ENCODE measurements at places on chromosomes 4 and X.

DNA sequence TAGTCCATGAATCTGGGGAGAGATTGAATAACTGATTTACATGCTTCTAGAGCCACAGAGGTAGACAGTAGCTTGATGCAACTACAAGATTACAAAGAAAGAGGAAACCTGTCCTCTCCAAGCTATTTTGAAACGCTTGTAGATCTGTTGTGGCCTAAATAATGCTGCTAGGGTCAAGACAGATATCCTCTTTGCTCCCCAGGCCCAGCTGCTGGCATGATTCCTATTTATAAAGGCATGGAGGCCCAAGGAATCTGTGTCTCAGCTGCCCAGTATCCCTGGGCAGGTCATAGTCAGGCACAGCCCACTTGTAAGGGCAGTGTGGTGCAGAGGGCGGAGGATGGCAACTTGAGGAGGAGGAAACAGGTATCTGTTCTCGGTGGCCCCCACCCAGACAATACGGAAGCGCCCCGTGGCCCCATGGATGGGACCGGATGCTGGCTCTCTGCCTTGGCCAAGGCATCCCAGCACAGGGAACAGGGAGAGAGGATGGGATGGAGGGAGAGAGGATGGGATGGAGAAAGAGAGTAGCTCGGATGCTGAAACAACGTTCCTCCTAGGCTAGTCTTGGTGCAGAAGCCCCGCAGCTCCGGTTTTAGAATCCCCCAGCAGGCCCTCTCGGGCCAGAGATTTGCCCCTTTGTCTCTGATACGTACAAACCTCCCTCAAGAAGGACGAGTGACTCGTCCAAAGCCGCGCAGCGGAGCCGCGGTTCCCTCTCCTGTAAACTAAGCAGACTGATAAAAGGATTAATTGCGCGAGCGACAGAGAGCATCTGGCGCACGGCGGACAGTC lies 767 bp upstream of the SMIM20 start:
- DNase-seq: peak; percentile 5

DNA sequence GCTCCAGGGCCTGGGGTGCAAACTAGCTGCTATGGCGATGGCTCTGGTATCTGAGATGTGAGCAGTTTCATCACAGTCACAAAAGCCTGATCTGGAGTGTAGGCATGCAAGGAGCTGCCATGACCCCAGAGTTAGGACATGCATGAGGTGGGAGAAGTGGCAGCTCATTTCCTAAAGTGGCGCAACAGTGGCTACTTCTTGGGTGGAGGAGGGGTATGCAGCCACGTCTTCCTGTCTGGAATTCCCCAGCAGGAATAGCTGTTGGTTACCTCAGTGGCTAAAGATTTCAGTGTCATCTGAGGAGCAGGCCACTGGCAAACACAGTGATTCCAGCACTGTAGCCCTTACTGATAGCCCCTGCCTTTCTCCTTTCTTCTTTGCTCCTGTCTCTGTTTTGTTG lies 1382.5 kb downstream of the C4orf33 start:
- DNase-seq: no peak

DNA sequence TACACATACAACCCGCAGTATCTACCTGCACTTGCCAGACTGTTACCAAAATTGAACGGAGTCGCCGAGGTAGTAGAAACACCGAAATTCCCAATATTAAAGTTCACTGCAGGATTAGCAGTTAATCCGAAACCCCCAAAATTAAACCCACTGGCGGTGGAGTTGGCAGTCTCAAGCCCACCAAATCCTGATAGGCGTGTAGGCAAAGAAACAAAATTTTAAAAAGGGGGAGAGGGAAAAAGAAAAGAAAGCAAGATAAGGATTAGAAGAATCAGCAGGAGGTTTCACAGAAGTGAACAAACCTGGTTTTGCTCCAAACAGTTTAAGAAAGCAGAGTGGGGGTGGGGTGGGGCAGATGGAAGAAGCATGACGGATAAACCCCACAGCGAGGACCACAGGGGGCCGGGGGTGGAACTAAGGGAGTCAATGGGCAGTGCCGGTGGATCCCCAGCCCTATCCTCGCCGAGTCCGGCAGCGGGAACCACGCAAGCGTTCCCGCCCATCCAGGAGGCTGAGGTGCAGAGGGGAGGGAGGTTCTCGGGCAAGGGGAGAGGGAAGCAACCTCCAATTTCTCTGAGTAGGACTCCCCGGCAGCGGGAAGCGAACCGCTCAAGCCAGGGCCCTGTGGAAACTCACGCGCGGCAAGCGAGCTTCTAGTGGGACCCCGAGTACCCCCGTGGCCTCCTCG lies 599 bp downstream of the NUP54 start:
- DNase-seq: no peak

DNA sequence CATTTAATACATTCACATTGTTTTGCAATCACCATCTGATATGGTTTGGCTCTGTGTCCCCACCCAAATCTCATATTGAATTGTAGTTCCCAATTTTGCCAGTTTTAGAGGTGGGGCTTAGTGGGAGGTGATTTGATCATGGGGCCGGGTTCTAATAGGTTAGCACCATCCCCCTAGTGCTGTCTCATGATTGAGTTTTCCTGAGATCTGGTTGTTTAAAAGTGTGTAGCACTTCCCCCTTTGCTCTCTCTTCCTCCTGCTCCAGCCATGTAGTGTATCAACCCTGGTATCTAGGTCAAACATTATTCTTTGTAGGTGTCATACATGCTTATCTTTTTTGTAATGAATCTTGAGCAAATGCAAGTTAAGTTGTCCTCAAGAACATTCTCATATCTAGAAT lies 83.3 kb upstream of the KIT start:
- DNase-seq: no peak

DNA sequence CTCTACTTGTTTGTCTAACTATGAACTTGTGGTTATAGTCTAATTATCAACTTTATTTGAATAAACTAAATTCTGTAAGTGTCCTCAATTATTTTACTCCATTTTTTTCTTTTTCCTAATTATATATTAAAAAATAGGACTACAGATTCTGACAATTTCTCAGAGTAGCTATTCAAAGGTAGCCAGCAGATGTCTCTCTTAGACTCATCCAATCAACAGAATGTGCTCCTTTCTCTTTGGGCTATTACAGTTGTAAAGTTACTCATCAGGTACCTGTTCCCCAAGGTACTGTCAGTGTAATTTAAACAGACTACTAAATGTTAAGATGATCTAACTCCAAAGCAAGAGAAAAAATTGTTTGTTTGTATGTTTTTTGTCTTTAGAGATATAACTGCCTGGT lies 248.6 kb downstream of the PCDH18 start:
- no peak for DNase-seq

DNA sequence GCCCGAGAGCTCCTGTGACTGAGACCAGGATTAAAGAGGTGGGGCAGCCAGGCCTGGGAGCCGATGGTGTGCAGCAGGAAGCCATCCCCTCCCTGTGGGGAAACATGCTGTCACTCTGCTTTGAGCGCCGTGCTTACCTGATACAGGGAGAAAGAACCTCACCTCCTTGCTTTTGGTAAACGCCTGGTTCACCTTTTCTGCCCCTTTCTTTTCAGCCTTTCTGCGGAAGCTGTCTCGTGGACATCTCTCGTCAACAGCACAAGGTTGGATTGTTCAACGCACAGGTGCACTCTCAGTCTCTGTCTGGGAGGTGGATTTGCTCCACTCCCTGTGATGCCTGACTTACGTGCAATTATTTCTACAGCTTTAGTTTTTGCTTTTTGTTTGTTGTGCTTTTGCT lies 12.0 kb downstream of the ZFYVE28 start:
- DNase-seq: no peak

DNA sequence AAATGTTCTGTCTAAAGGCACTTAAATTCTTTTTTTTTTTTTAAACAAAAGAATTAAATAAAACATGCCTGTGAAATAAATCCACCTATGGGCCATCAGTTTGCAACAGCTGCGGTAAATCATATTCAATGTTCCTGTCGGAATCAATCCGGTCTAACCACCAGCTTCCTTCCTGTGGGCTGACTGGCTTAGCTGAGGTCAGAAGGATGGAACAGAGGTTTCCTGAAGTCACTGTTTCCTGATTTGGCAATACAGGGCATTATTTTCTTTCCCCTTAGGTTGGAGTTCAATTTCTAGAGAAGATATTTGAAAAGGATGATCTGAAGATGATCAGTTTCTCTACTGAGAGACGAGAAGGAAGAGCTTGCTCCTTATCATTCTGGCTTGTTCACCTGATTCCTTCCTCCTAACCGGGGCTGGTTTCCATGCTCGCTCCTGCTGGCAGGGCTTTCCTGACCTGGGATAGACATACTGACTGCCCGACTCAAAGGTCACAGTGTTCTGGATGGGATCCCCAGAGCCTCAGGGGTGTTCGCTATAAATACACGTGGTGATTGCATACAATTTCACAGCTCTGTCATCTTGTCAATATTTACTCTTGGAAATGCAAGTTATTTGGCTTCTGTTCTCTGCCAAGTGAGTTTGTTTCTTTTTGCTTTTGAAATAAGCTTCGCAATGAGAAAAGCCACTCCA lies 21.7 kb downstream of the PDLIM3 start:
- DNase-seq: no peak

GRCh38 chrX:110966839-110967238 lies 129.2 kb upstream of the PAK3 start:
- no peak for DNase-seq

DNA sequence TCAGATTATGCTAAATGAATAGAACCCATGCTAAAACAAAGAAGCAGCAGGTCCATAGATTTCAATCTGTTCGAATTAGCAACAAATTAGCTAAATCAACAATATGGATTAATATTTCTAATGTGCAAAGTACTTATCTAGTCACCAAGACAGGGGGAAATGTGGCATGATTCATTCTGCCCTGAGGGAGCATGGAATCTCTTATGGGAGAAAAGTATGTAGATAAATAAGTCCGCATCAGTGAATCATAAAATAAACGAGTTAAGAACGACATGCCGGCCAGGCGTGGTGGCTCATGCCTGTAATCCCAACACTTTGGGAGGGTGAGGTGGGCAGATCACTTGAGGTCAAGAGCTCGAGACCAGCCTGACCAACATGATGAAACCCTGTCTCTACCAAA lies 102.1 kb downstream of the ANOS1 start:
- DNase-seq: no peak

DNA sequence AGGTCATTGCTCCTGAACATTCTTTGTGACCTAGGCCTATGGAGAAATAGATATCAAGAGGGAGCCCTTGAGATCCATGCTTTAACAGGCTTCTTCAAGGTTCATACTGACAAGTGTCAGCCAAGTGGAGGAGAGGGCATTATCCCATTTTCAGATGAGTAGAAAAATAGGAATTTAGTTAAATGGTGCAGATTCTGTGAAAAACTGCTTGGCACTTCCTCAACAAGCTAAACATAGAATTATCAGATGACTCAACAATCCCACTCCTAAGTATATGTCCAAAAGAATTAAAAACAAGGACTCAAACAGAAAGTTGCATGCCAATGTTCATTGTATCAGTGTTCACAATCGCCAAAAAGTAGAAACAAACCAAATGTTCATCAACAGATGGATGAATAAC lies 43.8 kb upstream of the KCNIP4 start:
- no peak for DNase-seq

GRCh38 chrX:67777148-67777547 lies 233.3 kb downstream of the AR start:
- no peak for DNase-seq

- no peak for DNase-seq
These were observed 171.7 kb downstream of the SLIT2 start for GRCh38 chr4:20423420-20423819.

GRCh38 chrX:147933815-147934214 lies 22.1 kb downstream of the FMR1 start:
- DNase-seq: no peak

DNA sequence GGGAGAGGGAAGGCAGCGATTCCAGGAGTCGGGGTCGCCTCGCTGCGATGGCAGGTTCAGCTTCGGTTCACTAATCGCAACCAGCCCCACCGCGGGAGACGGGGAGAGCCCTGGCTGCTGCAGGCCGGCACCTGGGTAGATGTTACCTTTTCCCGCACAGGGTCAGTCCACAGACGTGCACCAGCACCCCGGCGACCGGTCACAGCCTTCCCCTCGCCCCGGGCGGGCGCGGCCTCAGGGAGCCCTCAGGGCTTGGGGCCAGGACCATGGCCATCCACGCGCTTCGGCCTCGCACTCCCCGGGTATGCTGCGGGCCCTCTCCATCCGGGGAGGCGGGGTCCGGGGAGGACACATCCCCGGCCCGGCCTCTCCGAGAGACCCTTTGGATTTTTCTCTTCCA lies 26.1 kb upstream of the EXOC1L start:
- no peak for DNase-seq

- no peak for DNase-seq
These were observed 618.0 kb downstream of the STPG2 start for GRCh38 chr4:97525236-97525635.

GRCh38 chrX:23919706-23920320 lies 12.0 kb downstream of the CXorf58 start:
- DNase-seq: no peak

GRCh38 chr4:184282251-184282713 lies 64.6 kb upstream of the ENPP6 start:
- DNase-seq: peak; percentile 28

DNA sequence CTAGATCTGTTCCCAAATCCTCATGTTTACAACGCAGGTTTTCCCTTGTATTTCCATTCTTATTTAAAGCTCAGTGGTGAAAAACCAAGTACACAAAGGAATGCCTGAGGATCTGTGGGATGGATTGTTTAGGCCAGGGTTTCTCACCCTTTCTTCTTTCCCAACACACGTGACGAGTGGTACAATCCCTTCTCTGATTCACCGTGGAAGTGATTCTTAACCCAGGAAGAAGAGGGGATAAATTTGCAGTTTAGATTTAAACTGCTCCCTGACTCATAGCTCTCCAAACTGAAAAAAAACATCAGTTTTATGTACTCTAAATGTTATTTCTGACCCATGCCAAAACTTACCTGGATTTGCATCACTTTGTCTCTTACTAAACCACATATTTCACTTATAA lies 17.0 kb downstream of the PAQR3 start:
- DNase-seq: no peak

GRCh38 chrX:136115126-136115903 lies 32.0 kb upstream of the FHL1 start:
- no peak for DNase-seq

GRCh38 chrX:20266810-20267606 lies at the start of gene RPS6KA3:
Gene RPS6KA3 (minus strand): TSS chrX:20266909. CDS start chrX:20266632, 277 bp downstream.
- DNase-seq: peak; percentile 81

DNA sequence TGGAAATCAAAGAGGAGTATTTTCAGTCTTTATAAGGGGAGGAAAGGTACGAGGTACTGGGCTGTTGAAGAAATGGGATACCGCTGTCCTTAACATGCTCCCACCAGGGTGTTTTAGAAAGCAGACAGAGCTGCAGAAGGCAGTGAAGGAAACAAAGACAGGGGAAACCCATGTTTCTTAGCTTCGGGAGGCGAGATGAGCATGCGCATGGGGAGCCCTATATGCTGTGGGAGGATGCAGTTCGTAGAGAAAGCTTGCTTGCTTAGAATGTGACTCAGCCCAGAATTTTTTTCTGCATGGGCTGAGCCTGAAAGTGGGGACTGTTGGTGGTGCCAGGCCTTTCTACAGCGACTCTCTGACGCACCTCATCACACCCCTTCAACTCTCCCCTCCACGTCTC lies 28.8 kb upstream of the SCOC start:
- DNase-seq: no peak

- DNase-seq: no peak
These were observed 70.9 kb downstream of the INTS12 start for GRCh38 chr4:105637408-105638176.

- DNase-seq: no peak
These were observed 120.4 kb upstream of the SLC34A2 start for GRCh38 chr4:25535278-25535677.
